Activated CD4-positive, alpha-beta memory T cell treated with anti-CD3 and anti-CD28 coated beads, Interleukin-2, amount 10 ng/mL, durations not matched to agents 7 days and 5 days (primary cell): ENCODE measurements at places on chromosomes 2 and 18. TPM values are rescaled to one million over a fixed set of nuclear protein-coding genes. Genes with fewer than 3 reads are reported as not detected.

Gene SCYGR6
- total RNA-seq: not detected

GRCh38 chr2:227407591-227408151 lies 19.9 kb upstream of the SCYGR1 start:
- no peak for DNase-seq

DNA sequence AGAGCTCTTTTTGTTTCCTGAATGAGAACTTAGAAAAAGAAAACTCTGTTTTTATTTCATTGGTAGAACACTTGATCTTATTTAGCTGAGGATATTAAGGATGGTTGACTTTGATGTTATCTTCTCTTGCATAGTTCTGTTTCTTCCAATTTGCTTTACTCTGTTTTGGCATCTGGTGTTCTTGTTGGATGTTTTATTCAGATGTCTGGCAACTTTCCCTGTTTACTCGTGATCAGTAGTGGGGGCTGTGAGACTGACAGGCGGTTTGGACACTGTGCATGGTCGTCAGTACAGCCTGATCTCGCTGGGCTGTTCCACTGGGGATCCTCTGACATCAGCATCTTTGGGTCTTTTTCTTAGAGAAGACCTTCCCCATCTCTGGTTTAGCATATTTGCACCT lies 100.1 kb downstream of the TSN start:
- no peak for DNase-seq

GRCh38 chr2:74471332-74472065 lies 981 bp downstream of the MRPL53 start:
- DNase-seq: no peak

DNA sequence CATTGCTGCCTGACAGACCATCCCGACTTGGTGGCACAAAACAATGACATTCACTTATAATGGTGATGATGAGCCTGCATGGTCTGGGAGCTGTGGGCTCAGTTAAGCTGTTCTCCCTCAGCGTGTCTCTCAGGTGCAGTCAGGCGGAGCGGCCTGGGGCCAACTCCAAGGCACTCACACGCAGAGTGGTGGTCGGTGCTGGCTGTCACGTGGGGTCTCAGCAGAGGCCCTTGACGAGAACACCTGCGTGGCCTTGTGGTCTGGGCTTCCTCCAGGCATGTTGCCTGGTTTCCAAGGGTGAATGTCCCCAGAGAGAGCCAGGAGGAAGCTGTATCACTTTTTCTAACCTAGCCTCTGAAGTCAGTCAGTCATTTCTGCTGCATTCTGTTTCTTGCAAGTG lies 29.8 kb downstream of the ARMC9 start:
- DNase-seq: no peak

DNA sequence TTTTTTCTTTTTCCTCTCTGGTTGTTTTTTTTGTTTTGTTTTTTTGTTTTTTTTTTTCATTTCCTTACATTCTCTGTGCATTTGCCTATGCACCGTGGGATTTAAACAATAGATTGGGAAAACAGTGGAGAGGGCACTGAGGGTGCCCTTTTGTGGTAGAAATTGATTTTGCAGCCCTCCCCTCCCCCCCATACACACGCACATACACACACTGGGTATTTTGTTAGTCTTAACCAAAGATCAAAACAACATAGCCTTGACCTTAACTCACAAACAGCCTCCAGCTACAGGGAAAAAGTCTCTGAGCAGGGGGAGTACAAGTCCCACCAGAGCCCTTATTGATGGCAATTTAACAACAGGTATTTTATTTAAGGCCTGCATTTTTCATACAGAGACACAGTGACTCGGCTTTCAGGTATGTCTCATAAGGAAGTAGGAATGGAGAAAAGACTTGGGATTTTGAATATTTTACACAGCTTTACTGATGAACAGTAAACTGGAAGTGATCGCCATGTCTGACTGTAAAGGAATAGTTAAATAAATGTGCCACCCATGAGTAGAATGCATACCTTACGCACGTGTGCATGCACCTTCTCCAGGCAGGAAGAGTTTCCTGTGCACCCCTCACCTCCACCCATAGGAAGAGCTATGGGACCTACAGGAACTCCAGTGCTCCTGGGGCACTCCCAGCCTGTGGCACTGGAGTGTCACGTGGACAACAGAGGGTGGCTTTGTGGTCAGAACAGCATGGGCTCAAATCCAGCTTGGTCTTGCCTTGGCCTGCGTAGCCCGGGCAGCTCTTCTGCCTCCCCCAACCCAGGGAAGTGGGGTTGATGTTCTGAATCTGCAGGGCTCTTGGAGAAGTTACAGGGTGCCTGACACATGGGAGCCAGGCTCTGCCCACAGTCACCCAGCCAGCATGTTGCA lies 266.4 kb downstream of the ANAPC1 start:
- no peak for DNase-seq
